ENCODE measurements at places on chromosomes 2 and 18.
A peak's percentile ranks its signal among the peaks of the same experiment; 100 is the strongest.

GRCh38 chr2:44137872-44138551, 30.7 kb upstream of the PPM1B start:
- DNase-seq: no peak

GRCh38 chr18:67456711-67457110, 59.8 kb downstream of the DSEL start:
- no peak for DNase-seq

DNA sequence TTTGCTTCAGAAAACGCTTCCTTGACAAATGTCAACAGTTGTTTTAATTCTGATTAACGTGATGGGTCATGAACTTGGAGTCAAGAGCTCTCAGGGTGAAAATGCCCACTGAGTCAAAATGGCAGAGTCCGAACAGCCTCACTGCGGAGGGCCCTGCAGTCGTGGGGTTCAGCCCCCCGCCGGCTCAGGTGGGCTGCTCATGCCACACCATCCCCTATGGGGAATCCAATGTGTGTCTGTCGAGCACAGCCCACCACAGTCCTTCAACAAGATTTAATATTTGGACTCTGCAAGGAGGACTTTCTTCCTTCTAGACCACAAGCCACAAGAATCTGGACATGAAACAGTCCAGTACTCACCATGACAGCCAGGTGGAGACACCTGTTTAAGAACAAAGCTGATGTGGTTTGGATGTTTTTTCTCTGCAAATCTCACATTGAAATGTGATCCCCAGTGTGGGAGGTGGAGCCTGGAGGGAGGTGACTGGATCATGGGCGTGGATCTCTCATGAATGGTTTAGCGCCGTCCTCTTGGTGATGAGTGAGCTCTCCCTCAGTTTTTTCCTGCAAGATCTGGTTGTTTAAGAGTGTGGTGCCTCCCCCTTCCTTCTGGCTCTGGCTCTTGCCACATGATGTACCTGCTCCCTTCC, 201.0 kb downstream of the NDUFA10 start:
- peak; percentile 54 for DNase-seq

GRCh38 chr2:76491503-76491902, 780.8 kb upstream of the GCFC2 start:
- DNase-seq: no peak

DNA sequence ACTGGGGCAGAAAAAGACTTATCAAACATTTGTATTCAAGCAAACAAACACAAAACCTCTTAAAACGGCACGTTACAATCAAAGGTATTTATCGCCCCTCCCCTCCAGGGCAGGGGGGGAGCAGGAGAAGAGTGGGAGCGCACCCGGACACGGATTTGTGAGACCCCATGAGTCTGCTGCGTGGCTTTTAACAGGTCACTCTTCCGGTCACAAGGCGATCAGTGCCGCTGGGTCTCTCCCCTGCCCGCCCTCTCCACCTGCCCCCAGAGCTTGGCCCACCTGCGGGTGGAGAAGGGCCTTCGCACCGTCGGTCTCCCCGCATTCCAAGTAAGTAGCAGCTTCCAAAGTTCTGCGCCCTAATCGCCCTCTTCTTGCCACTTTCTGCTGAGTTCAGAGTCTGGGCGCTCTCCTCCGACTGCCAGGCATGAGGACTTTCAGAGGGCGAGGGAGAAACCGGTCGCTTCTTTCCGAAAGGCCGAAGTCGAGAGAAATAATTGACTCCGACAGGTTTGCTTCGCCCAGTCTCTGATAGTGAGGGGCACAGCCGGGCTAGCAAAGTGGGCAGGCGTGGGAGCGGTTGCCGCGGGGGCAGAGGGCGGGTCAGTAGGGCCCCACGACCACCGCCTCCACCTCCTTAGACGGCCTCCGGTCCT, 800 bp downstream of the RPRM start:
- no peak for DNase-seq

GRCh38 chr2:235218486-235218907, 266.7 kb downstream of the SH3BP4 start:
- no peak for DNase-seq

- DNase-seq: no peak
These were observed 235.8 kb upstream of the TNP1 start for GRCh38 chr2:217095511-217096205.

DNA sequence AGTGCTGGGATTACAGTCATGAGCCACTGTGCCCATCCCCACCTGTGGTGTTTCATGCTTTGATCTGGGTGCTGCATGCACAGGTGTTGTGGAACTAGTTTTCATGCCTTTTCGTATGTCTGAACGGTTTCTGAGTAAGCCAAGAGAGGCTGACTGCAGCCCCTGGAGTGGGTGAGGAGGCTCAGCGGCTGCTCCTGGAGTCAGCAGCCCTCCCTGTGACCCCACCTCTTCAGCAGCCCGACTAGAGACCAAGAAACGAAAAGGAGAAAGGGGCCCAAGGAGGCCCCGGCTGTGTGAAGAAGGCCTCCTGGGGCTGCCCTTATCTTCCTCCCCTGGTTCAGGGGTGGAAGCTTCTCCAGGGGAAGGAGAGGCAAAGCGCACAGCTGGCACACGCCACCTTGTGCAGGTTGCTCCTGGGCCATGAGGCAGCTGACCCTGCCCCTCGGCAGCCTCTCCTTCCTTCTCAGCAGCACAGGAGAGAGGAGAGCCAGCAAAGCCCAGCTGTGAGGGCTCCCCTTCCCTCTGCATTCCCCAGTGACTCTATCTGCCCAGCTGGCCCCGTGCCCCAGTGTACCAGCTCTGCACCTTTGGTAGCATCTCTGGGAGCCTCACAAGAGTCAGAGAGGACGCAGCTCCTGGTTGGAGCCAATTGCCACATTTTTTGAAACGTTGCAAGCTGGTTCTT, 182.5 kb upstream of the HS6ST1 start:
- DNase-seq: no peak

DNA sequence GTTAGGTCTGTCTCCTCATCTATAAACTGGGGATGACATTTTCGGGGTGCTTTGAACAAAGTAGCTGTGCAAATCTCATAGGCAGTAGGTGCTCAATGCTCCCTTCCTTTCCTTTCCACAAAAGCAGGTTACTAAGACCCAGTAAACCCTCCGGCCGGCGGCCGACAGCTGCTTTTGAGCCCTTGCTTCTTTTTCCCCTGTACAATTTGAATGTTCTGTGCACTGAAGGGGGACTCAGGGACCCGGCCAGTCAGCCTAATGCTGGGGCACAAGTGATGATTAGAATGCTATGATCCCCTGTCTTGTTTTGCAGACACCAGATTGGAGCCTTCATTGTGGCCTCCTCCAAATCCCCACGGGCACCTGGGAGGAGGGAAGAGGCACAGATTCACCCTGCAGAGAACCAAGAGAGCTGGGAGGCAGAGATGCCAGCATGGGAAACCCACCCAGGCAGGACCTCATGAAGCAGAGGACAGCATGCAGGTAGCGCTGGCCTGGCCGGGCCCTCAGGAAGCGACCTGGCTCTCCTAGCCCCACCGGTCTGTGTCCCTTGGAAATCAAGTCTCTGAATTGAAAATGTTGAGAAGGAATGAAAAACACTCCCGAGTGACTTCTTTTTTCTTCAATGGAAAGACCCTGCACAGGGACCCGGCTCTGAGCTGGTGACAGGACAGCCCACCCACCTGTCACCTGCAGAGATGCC, 128.6 kb upstream of the HDAC4 start:
- no peak for DNase-seq
